CD4-positive, alpha-beta T cell treated with Interleukin-15 for 1 hour (primary cell): ENCODE measurements at places on chromosomes 12 and 14.

DNA sequence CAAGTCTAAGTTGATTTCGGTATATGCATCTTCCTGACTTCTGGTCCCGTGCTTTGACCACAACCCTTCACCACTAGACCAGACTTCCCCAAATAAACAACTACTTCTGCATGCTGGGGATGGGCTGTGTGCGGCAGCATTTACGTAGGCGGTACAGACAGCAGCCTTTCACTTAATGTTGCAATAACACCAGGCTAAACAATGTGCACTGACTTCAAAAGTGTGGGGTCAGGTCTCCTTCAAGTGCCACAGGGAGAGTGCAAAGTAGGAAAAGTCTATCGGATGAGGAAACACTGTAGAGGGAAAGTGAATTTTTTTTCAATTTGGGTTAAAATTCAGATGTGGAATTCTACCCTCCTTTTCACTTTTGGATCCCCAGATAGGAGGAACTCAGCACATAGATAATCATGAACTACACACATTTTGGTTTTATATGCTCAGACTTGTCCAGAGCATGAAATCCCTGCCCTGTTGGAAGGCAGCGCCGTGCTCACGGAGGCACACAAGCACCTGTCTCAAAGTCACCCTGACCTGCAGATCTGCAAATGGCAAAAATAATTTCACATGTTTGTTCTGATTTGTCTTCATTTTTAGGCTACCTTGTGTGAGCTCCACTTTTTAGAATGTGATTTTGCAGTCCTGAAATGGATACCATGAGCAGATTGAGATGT is 3.6 kb upstream of the FOS start:
- peak; percentile 94 for DNase-seq

DNA sequence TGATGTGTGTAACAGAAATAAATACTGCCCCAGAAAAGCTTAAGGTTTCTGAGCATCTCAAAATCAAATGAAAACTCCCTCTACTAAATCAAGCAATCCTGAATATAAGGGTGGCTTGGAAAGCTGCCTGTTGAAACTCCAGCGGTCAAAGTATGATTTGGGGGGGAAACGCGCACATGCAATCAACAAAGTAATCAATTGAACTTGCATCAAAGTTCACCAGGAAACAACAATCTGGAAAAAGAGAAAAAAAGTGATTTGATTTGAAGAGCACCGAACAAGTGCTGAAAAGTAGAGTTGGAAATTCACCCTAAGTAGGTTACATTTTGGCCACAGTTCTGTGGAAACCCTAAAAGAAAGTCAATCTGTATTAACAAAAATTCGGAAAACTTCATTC is 700 bp downstream of the CNIH1 start:
- DNase-seq = no peak

GRCh38 chr12:25617991-25618390 is 64.9 kb upstream of the LMNTD1 start:
- DNase-seq = no peak

DNA sequence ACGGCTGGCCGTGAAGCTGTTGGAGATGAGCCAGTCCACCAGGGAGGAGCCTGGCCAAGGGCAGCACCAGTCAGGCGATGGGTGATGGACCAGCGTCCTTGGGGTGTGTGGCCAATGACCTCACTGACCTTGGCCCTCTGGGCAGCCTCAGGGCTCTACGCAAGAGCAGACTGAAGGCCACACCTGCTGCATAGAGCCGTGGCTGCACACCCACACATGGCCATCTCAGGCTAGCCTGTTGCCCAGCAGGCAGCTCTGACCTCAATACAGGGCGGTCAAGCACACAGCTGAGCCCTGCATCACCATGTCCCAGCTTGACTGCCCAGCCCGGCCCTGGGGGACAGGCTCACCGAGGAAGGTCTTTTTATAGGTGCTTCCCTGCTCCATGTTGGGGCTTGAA is 19.2 kb downstream of the PLEK2 start:
- DNase-seq = no peak

DNA sequence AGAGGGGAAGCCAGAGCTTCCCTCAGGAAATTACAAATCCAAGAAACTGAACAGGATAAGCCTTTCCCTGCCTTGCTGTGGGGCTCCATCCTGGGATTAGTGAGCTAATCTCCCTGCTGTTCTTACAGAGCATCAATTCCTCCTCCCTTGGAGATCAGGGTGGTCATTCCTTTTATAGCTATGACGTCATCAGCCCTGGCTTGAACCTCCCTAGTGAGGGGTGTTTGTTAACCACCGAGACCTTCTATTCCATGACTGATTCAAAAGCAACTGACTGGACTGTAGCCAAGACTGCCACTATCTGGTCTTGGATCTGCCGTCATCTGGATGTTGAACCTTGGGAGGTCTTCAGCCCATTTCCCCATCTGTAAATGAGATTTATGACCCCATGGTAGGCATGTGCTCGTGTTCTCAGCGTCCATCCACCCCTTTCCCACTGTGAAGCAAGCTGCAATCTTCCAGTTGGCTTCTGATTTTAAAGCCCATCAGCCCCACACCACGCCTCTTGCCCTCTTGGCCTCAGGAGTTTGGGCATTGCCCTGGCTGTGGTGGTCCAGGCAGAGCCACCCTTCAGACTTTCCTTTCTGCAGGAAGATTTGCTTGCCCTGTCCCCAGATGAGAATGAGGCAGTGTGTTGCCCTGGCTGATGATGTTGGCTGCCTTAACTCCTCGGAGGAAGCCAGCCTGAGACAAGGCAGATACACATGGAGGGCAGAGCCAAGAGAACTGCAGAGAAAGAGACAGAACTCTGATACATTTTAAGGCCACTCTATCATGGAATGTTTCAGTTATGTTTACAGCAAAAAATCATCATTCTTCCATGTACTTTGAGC is 59.6 kb upstream of the ACTN1 start:
- DNase-seq = no peak

- DNase-seq = no peak
Observed at GRCh38 chr14:73124180-73124894, 12.0 kb upstream of the PSEN1 start.

DNA sequence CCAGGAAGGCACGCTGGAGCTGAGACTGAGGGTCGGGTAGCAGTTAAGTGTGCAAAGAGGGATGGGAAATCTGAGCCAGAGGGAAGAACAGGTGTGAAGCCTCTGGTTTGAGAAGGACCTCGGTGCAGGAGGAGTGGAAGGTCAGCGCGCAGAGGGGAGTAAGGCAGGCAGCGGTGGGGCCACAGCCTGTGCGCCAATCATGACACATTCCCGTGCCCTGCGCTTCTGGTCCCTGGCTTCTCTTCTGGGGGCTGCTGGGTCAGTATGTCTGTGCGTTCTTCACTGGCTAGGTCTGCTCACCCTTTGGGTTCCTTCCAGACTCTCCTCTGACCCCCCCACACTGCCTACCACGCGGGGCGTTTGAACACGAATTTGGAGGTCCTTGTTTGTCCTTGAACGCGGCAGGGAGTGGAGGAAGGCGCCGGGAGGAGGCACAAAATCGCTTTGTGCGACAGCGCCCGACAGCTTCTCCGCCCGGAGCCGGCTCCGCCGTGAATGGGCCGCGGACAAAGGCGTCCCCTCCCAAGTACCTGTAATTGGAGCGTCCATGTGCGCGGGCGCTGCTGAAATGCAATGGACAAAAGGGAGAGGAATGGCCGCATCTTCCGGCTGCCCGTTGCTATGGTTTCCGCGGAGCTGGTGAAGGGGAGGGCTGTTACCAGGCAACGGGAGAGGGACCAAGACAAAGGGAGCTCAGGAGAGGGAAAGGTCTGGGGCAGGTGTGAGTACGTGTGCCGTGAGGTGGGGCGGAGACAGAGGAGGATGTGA is 207.2 kb upstream of the SRRM4 start:
- DNase-seq = no peak

GRCh38 chr14:75333606-75334548 is 55.2 kb downstream of the FOS start:
- DNase-seq = peak; percentile 61

DNA sequence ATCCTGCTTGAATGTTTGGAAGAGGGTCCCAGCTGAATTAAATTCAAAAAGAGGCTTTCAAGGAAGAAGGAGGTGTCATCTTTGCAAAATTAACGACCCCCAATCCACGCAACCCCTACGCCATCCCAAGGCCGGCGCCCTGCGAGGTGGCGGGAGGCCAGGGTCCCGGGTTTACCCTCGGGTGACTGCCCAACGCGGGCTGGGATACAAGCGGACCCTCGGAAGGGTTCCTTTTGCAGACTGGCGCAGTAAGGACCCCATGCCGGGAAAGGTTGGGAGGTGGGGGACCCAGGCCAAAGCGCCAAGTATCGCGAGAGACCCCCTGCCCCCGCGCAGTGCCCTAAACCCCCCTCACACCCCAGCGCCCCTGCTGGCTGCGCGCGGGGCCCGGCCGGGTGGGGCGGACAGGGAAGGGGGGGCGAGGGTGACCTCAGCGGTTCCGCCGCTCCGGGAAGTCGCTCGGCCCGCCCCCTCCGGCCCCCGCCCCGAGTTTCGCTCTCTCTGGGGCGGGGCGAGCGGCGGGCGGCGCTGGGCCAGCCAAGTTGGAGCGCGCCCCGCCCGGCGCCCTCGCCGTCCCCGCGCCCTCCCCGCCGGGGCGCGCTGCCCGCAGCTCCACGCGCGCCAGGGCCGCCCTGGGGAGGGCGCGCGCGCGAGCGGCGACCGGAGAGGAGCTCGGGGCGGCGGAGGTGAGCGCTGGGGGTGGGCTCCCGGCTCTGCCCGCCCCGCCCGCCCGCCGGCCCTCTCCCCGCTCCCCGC is 708 bp upstream of the ZBTB42 start:
- DNase-seq = peak; percentile 89

DNA sequence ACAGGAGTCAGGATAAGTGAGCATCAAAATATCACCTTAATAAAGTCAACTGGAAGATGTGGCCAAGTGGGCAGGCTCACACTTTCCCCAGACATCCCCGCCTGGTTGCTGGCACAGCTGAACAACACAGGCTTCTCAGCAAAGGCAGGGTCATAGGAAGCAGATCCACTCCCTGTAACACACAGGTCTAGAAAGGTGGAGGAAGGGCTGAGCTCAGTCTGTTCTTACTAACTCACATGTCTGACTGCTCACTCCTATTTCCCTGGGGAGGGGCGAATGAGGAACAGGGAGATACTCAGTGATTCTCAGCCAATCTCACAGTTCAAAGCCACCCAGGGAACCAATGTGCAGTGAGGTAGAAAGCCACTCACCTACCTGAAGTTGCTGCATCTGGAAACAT is 45.0 kb upstream of the AMN1 start:
- DNase-seq = no peak
